ENCODE measurements at places on chromosomes 11 and 22.

GRCh38 chr22:24502541-24502940 lies 7.4 kb downstream of the UPB1 start:
- DNase-seq: no peak

GRCh38 chr22:50162391-50162956 lies 8.1 kb upstream of the PANX2 start:
- no peak for DNase-seq

DNA sequence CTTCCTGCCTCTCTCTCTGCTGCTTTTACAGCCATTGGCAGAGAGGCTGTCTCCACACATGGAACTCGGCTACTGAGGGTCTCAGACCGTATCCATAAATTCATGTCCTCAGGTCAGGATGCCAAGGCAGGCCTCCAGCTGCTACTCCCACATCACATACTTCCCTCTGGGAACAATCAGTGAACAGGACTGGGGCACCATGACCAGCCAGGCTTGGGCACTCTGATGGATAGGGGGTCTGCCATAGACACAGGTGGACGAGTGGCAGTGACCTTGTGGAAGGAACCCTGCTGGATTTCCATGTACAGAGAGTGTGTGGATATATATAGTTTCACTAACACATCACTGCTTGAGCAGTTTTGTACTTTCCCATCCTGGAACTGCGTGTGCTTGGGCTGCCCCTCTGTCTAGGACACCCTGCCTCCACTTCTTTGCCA lies 97.7 kb upstream of the PARVA start:
- no peak for DNase-seq

DNA sequence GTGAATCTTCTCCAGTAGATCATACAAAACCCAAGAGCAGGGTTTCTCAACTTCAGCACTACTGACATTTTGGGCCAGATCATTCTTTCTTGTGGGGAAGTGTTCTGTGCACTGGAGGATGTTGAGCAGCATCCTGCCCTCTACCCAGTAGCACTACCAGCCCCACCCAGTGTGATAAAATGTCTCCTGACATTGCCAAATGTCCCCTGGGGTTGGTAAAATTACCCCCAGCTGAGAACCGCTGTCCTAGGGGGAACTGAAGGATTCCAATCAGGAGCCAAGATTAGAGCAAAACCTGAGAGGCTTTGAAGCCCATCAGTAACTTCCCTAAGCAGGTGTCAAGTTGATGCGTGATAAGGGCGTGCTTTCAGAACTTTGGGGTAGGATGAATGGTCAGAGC lies 61.4 kb upstream of the YWHAH start:
- no peak for DNase-seq

GRCh38 chr11:122755409-122755808 lies 82.9 kb upstream of the CRTAM start:
- no peak for DNase-seq

DNA sequence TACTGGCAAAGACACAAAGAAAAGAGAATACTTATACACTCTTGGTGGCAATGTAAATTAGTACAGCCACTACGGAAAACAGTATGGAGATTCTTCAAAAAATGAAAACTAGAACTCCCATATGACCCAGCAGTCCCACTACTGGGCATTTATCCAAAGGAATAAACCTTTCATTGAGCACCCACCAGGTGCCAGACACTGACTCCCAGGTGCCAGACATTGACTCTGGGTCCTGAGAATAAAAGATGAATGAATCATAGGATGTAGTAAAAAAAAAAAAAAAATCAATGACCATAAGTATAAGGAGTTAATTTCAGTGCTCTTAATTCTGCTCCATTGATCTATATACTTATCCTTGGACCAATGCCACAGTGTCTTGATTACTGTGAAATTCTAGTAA lies 28.2 kb downstream of the HEPHL1 start:
- DNase-seq: peak; percentile 14

DNA sequence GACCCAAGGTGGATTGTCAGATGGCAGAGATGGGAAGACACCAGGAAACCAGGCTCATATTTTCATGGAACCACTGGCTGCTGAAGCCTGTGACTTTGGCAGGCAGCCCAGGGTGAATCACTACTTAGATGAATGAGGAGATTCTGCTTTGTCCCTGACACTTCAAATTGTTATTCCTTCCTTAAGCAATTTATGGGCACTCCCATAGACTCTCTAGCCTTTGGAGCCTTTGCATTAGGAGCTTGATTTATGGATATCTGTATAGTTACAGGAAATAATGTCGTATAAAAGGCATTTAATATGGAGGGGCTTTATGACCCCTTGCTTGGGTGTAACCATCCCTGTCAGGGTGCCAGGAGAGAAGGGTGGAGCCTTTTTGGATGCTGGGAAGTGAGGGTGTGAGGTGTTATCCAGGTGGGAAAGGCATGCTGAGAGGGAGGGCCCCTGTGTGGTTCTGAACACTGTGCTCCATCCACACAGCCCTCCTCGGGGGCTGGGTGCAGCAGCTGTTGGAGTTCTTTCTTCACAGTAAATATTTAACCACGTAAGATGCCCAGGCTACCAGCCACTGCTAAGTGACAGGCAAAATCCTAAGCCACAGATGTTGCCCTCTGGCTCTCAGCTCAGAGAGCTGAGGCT lies 35.3 kb downstream of the IL18 start:
- peak; percentile 89 for DNase-seq

DNA sequence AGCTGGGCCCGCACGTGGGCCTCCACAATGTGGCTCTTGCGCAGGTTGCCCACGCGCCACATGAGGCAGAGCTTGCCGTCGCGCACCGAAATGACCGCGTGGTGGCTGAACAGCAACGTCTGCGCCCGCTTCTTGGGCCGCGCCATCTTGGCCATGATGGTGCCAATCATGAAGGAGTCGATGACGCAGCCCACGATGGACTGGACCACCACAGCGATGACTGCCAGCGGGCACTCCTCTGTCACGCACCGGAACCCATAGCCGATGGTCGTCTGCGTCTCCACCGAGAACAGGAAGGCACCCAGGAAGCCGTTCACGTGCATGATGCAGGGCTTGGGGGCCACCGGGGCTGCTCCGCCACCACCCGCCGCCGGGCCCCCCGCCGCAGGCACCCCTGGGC lies 27.5 kb downstream of the KCNJ4 start:
- no peak for DNase-seq

- DNase-seq: no peak
These were observed 388.6 kb downstream of the MN1 start for GRCh38 chr22:27412866-27413445.

GRCh38 chr11:57134284-57134683 lies 47.5 kb upstream of the LRRC55 start:
- DNase-seq: no peak

DNA sequence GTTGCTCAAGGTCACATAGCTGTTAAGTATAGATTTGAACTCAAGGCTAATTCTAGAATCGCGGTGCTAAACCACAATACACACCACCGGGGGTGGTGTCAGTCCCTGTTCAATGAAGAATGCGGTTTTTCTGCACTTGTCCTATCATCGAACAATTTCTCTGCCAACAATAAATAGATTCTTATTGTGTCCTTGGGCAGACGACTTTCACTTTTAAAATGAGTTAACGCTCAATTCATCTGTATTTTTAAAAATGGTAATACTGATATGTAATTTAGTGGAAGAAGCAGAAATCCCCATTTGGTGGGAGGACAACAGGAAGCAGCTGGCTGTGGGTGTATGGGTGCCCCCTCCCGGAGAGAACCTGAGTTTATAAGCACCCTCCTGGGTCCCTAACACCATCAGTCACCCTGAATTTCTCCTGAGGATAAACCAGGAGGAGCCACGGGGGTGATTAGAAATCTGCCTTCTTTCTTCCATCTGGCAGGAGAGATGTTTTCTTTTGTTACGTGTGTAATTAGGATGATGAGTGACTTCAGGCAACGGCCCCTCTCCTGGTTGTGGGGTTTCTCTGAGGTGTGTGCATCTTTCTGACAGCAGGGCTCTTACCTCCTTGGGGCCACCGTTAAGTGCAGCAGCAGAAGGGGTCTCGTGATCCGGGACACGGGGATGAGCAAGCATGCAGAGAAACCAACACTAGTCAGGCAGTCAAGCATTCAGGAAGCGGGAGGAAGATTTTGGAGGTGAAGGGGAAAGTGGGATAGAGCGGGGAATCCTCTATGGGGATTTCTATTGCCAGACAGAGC lies 87.7 kb downstream of the GRAMD1B start:
- no peak for DNase-seq

DNA sequence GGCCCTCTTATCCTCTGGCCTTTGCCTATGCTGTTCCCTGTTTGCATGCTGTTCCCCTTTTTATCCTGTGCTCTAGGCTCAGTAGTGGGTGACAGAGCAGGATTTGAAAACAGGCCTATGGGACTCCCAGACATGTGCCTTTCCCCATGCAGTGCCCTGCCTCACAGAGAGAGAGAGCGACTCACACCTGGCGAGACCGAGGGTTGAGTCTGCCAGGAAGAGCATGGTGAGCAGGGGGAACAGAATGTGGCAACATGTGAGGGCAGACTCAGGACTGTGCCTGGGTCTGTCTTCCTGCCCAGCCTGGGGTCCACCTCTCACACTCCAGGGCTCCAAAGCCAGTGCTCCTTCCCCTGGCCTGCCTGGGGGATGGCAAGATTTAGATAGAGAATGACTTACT lies 75.0 kb downstream of the NFAM1 start:
- DNase-seq: no peak

DNA sequence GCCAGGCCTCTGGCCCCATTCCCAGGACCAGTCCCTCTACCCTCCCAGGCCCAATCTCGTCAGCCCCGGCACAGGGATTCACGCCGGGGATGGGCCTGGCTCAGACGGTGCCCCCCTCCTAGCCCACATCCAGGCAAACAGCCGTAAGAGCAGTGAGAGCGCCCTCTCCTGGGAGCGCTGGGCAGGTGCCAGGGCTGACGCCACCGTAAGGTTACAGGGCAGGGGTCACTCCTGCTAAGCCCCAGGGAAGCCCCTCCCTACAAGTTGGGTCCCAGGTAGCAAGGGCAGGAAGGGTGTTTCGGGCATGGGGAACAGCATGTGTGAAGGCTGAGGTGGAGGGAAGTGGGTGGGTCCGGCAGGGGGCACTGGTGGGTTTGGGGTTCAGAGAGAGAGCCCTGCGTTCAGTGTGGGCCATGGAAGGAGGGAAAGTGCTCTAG lies 19.2 kb upstream of the PPARA start:
- no peak for DNase-seq

DNA sequence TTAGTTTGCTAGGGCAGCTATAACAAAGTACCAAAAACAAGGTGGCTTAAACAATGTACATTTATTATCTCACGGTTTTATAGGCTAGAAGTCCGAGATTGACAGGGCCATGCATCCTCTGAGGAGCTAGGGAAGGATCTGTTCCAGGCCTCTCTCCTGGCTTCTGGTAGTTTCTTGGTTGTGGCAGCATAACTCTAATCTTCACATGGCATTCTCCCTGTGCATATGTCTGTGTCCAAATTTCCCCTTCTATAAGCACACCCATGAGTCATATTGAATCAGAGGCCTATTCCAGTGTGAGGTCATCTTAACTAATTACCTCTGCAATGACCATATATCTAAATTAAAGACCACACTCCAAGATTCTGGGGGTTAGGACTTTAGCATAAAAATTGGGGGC lies 31.3 kb upstream of the MMP13 start:
- no peak for DNase-seq
